ENCODE measurements at places on chromosomes 1 and 21.

- no peak for DNase-seq
Observed at GRCh38 chr1:9609998-9610397, 21.3 kb downstream of the TMEM201 start.

GRCh38 chr21:41953249-41953830 lies 478 bp downstream of the C2CD2 start:
- DNase-seq: no peak

- DNase-seq: no peak
Observed at GRCh38 chr1:3547055-3548005, 64.0 kb downstream of the MEGF6 start.

DNA sequence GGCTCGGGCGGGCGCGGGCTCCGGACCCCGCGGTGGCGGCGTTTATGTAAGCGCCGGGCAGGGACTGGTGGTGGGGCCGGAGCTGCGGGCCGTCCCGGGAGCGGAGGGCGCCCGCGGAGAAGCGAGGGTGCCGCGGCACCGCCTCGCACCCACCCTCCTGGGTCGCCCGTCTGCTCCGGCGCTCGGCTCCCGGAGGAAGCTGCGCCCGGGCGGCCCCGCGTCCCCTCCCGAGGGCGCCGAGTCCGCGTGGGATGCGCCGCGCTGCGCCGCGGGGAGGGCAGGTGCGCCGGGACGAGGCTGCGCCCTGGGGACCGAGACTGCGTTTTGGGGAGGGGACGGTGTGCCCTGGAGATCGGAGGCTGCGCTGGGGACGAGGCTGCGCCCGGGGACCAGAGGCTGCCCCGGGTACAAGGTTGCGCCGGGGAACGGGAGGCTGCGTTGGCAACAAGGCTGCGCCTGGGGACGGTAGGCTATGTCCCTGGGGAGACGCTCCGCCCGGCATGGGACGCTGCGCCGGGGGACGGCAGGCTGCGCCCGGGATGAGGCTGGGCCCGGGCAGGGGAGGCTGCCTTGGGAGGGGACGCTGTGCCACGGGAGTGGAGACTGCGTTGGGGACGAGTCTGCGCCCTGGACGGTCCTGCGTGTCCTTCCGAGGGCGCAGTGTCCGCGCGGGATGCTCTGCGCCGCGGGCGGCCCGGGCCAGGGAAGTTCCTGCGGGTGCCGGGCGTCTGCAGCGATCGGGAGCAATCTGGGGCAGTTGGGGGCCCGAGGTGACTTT lies 627 bp downstream of the ADARB1 start:
- no peak for DNase-seq
